ENCODE measurements at places on chromosomes 6 and 20.

DNA sequence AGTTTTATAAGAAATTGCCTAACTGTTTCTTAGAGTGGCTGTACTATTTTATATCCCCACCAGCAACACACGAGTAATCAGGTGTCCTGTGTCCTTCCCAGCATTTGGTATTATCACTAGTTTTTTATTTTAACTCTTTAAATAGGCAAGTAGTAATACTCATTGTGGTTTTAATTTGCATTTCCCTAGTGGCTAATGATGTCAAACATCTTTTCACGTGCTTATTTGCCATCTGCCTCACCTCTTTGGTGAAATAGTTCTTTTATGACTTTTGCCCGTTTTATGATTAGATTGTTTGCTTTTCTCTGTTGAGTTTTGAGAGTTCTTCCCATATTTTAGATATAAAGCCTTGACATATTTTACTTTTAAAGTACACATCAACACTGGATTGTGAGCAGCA lies 57.8 kb downstream of the GCLC start:
- no peak for DNase-seq

DNA sequence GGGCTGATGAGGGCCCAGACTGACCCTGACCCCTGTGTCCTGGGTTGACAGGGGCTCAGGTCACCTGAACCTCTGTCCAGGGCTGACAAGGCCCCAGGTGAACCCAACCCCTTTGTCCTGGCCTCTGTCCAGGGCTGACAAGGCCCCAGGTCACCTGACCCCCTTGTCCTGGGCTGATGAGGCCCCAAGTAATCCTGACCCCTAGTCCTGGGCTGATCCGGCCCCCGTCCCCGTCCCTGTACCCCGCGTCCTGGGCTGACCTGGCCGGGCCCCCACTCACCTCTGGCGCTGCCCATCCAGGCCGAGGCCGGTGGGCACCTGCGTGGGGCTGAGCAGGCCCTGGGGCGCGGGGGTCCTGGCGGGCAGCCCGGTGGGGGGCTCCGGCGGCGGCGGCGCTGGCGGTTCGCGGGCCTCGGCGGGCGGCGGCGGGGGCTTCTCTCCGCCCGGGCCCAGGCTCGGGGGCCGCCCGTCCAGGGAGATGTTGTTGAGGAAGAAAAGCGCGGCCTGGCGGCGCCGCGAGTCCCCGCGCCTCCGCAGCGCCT lies 379 bp downstream of the CABLES2 start:
- no peak for DNase-seq

DNA sequence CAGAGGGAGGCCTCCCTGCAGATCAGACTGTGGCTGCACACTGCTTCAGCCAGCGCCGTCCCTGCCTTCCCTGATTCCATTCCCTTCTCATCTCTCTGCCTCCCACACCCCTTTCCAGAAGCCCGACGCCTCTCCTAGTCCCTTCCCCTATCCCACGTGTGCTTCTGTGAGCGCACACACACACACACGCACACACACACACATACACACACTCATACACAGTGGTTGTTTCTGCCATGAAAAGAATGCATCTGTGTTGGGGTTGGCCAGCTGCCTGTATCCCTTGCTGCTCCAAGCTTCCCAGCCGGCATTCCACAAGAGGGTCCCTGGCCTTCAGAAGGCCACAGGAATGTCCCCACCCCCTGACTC lies 51.7 kb downstream of the MOCS1 start:
- DNase-seq, result peak; percentile 99

- DNase-seq, result no peak
These were observed 5.1 kb downstream of the PABPC1L start for GRCh38 chr20:44914924-44915323.

DNA sequence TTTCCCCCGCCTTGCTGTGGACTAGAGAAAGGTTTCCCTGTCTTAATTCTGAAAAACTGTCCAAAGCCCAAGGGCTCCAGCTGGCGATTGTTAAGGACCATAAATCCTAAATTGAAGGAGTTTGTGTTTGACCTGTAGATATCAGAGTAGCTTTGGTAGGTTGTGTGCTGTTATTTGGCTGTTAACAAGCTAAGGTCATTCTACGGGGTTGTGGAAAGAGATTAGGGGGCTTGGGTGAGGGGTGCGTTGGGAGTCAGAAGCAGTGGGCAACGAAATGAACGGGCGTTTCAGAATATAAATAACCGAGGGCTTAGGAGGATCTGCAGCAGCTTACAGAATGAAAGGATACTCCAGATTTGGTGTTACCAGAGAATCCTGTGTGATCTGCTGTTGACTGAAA lies 32.6 kb upstream of the BTN3A2 start:
- DNase-seq, result no peak

DNA sequence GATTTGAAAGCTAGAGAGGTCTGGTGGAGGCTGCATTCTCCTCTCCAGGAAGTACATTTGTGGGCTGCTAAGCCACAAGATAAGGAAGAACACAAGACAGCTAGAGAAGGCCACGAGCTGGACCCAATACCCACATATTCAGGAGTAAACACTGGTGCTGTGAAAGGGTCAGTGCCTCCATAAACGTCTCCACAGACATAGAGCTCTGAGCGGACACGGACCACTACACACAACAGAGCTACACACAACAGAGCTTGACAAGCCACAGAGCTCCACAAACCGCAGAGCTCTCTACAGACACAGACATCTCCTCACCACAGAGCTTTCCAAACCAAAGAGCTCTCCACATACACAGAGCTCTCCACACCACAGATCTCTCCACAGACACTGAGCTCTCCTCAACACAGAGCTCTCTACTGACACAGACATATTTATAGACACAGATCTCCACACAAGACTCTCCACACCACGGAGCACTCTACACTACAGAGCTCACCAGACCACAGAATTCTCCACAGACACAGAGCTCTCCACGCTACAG lies 51.9 kb downstream of the ERMARD start:
- no peak for DNase-seq

DNA sequence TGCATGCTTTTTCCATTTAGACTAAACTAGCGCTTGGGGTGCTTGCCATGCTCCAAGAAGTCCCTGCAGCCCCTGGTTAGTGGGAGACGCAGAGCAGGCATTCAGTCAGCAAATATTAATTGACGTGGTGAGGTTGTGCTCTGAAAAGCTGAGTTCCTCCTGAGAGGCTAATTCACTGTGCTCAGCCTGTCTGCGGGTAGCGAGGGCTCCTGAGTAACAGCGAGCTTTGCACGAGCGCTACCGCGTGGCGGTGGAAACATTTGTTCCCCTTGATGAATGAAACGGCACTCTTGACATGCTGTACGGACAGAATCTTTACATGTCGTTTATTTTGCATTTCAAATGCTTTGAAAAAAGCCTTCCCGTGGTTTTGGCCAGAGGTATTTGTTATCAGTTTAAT lies 170.6 kb upstream of the AGPAT4 start:
- peak; percentile 63 for DNase-seq

- no peak for DNase-seq
These were observed 746.6 kb upstream of the ADGRB3 start for GRCh38 chr6:67888546-67888885.

GRCh38 chr6:67896476-67896875 lies 738.6 kb upstream of the ADGRB3 start:
- DNase-seq, result no peak

DNA sequence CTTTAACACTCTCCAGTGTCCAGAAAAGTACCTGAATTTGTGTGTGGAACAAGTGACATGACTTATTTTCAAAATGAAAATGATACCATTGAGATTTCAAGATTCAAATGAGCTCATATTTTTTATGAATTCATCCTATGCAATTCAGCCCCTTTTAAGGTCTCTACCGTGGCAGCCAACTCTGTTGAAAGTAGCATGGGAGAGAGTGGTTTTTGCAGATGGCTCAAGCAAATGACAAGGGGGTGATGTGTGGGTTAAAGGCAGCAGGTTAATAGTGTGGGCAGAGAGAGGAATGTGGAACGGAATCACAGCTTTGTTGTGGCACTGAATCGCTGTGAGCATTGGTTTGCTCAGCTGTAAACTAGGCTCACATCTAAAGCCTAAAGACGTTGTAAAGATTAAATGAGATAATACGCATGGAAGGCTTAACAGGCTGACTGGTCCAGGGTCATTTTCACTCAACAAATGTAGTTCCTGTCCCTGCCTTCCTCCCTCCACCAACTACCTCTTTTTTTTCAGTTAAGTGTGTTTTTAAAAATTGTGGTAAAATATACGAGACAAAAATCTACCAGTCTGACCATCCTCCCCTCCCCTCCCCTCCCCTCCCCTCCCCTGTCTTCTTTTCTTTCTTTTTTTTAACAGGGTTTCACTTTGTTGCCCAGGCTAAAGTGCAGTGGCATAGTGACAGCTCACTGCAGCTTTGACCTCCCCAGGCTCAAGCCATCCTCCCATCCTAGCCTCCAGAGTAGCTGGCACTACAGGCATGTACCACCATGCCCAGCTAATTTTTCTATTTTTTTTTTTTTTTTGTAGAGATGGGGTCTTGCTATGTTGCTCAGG lies 114.7 kb upstream of the ZNF217 start:
- DNase-seq, result peak; percentile 87

Measured in astrocyte of the cerebellum (primary cell).